CD4-positive, alpha-beta memory T cell (primary cell): ENCODE measurements at places on chromosomes 13 and 19.

DNA sequence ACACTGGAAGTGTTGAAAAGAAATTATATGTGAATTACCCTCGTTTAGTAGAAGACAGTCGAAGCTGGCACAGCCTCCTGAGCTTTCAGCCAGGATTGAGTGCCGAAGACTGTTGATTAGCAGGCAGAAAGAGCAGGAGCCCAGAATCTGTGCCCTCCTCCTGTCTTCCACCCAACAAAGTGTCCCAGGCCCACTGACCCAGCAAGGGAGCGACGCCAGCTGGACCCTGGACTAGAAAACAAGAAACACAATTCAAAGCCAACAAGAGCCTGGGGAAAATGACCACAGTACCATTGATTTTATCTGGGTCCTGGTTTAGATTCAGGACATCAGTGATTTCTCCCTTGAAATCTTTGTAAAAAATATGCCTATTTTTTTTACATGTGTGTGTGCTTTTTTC lies 120.7 kb downstream of the RXFP2 start:
- DNase-seq: no peak

DNA sequence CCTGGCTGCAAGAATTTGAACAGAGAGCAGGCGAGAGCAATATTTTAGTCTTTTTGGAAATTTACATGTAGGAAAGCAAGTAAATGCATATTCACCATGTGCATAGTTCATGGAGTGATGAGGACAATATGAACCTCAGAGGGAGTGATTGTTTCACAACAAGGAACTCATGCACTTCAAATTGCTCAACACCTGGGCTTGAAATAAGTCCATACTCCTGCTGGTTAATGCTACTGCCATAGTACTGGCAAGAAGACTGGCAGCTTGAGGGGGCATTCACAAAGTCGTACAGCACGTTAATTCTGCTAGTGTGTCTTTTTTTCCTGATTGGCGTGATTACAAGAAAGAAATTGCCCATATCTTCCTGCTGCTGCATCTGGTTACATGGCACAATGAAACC lies 267.6 kb downstream of the PCDH17 start:
- DNase-seq: no peak

- DNase-seq: no peak
Observed at GRCh38 chr13:66296875-66297274, 933.3 kb downstream of the PCDH9 start.

DNA sequence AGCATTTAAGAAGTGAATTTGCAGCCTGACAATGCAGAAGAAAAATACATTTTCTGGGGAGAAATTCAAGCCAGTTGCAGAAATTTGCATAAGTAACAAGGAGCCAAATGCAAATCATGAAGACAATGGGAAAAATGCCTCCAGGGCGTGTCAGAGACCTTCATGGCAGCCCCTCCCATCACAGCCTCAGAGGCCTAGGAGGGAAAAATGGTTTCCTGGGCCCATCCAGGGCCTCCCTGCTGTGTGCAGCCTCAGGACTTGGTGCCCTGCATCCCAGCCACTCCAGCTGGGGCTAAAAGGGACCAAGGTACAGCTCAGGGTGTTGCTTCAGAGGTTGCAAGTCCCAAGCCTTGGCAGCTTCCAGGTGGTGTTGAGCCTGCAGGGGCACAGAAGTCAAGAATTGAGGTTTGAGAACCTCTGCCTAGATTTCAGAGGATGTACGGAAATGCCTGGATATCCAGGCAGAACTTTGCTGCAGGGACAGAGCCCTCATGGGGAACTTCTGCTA lies 16.7 kb upstream of the ITM2B start:
- no peak for DNase-seq

GRCh38 chr19:5038631-5039271 lies 69.8 kb downstream of the KDM4B start:
- DNase-seq: no peak

- no peak for DNase-seq
Observed at GRCh38 chr19:14363183-14364097, 17.8 kb upstream of the ADGRE5 start.

DNA sequence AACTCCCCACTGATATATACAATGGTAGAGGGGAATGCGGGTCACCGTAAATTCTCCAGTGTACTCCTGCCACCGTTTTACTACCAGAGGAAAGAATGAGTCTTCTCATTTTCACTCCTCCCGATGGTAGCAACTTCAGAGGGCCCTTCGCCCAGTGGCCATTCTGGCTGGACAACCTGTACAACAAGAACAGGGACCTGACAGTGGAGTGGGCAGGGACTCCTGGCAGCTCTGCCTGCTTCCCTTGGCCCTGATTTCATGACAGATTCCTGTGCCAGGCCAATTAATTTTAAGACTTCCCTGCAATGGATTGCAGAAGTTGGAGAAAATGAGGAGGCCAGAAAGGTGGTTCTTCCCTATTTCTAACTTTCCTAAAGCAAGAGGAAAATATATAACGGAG lies 148.9 kb downstream of the GPC6 start:
- no peak for DNase-seq

- no peak for DNase-seq
Observed at GRCh38 chr13:61880578-61881283, 465.1 kb upstream of the PCDH20 start.

- no peak for DNase-seq
Observed at GRCh38 chr13:49354719-49355118, 89.1 kb downstream of the CAB39L start.

DNA sequence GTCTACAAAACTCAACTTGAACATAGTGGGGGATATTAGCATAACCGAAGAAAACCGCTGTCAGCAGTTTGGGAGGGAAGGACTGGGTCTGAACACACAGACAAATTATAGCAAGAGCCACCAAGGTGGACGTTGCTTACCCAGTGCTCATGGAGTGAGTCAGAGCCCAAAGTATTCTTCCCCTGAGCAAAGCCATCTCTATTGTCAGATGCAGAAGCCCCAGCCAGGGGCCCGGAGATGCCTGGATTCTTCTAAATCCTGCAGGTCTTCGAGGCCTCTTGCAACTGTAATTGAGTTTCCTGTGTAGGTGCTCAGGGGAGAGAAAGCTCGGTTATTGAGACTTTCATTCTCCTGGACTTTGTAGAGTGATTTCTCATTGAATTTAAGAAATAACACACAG lies 384.5 kb downstream of the IRS2 start:
- no peak for DNase-seq

GRCh38 chr19:44260695-44261446 lies 1.2 kb downstream of the ZNF233 start:
- no peak for DNase-seq

GRCh38 chr19:35171730-35172129 lies 17.2 kb downstream of the FXYD5 start:
- DNase-seq: no peak

DNA sequence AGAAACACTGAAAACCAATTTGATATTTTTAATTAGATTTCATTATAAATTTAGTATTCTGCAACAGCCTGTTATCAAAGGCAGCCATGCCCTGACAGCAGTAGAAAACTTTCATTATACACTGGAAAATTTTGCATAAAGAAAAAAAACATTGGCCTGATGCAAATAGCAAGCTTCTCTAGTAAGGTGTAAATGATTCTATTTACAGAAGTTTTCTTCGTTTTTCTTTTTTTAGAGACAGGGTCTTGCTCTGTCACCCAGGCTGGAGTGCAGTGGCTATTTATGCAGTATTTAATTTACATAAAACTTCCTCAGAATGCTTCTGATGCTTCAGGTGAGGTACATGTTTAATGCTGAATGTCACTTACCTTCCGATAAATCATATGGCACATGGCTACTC lies 67.0 kb downstream of the ABCC4 start:
- DNase-seq: no peak

DNA sequence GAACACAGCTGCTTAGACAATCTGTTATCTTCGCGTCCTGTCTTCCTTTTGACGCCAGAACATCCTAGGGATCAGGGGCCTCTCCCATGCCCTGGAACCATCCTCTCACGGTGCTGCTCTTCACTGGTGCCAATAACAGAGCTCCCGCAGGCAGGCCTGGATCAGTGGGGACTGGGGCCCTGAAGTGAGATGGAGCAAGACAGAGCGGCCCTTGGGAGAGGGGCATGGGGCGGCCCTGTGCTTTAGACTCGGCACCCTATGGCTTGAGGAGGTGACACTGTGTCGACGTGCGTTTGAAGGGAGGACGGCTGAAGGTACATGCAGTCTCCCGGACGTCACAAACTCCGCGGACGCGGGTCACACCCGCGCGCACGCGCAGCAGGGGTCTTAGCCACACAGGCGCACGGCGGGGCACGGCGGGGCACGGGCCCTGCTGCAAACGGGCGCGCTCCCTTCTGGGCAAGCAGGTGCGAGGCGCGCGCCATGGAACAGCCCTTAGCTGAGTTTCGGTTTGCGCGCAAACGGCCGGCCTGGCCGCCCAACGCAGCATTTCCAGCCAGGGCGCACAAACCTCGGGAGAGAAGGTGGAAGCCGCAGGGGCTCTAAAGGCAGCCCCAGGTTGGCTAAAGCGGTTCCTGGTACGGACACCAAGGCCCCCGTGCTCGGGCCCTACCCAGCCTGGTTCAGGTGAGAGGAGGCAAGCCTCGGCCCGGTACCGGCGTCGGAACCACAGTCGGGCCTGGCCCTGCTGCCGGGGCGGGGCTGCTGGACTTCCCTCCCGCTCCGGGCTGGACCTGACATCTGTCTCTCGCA lies 16.5 kb upstream of the RNF17 start:
- DNase-seq: no peak

- DNase-seq: no peak
Observed at GRCh38 chr13:77565635-77566034, 30.1 kb downstream of the SCEL start.

- DNase-seq: peak; percentile 84
Observed at GRCh38 chr19:48362716-48363499, 832 bp downstream of the TMEM143 start.

DNA sequence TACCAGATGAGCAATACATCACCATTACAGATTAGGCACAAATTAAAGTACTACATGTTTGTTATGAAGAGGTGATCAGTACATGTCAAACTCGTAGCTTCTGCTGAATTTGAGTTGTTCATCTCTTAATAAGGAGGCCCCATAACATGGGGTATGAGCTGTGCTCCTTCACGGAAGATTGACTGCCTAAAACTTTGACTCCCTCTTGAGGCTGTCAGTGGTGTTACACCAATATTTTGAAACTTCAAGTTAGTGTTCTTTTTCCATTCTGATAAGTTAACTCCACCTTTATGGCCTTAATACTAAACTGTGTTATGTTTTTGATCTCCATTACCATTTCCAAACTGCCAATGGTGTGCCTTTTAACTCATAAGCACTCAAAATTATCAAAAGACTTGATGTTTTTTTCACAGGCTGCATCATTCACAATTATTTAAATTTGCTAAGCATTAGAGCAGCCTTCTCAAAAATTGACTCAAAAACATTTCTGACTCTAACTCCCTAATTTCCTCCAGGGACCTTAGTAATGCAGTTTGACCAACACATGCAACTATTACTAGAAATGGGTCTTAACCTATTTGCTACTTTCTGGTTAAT lies 1591.5 kb downstream of the PCDH9 start:
- no peak for DNase-seq

DNA sequence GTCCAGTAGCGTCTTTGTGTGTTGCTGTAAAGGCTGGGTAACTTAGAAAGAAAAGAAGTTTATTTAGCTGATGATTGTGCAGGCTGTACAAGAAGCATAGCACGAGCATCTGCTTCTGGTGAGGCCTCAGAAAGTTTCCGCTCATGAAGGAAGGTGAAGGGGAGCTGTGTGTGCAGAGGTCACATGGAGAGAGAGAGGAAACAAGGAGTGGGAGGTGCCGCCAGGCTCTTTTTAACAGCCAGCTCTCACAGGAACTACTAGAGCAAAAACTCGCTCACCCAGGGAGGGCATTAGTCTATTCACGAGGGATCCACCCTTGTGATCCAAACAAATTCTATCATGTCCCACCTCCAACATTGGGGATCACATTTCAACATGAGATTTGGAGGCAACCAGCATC lies 99.8 kb downstream of the GPR12 start:
- no peak for DNase-seq

GRCh38 chr13:107057028-107057631 lies 489.2 kb upstream of the ARGLU1 start:
- no peak for DNase-seq

DNA sequence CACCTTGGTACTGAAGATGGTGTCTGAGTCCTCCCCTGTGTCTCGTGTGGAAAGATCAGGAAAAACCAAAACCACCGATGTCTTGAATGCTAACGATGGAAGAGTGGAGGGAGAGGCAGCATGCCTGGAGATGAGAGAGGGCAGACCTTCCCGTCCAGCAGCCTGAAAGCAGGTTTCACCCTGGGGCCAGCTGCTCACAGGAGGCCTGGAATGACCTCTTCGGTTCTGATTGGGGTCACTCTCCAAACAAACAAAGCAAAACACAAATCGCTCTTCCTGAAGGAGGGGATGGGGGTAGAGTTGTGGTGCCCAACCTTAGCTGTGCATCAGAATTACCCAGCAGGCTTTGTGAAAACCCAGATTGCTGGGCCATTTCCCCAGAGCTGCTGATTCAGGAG lies 142.3 kb upstream of the SOX1 start:
- DNase-seq: no peak

- no peak for DNase-seq
Observed at GRCh38 chr13:31418186-31418585, 218.4 kb downstream of the B3GLCT start.

DNA sequence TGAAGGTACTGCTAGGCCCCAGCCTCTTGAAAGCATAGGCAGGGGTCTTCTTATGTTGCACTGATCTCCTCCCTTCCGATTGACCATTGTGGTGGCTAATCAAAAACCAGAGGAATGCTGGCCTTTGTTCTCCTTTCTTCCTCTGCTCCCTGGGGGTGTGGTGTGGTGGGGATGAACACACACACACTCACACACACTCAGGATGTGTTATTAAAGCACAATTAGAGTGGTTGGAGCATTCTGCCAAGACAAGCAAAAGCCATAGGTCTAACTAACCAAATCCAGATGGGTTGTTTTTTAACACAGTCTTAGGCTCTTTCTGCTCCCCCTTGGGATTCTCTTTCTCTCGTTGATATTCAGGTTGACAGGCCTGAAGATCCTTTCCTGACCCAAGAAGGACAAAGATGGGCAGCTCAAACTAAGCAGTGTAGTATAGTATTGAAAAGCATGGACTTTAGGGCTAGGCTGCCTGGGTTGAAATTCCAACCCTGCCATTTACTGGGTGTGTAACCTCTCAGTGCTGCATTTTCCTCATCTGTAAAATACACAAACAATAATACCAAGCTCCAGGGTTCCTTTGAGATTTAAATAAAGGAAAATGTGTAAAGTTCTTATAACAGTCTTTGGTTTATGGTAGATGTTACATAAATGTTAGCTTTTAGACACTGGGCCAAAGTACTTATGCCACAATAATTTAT lies 25.5 kb upstream of the DGKH start:
- DNase-seq: no peak

DNA sequence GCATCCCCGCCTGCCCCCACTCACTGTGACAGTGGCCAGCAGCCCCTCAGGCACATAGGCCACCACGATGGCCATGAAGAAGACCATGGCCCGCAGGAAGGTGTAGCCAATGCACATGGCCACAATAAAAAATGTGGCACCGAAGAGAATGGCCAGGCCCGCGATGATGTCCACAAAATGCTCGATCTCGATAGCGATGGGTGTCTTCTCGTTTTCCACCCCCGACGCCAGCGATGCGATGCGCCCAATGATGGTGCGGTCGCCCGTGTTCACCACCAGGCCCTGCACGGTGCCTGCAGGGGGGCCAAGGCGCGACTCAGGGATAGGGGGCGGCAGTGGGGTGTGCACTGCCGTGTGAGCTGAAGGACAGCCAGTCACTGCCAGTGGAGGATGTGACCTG lies 3.7 kb downstream of the ATP4A start:
- DNase-seq: no peak
